ENCODE measurements at places on chromosomes 12 and 14.
A peak's percentile ranks its signal among the peaks of the same experiment; 100 is the strongest.

- peak; percentile 28 for DNase-seq
Observed at GRCh38 chr14:96204151-96205058, at the start of gene BDKRB2. Gene BDKRB2, plus strand, starts transcription at chr14:96204839. Its CDS starts 32,269 bp downstream, at chr14:96237108.

DNA sequence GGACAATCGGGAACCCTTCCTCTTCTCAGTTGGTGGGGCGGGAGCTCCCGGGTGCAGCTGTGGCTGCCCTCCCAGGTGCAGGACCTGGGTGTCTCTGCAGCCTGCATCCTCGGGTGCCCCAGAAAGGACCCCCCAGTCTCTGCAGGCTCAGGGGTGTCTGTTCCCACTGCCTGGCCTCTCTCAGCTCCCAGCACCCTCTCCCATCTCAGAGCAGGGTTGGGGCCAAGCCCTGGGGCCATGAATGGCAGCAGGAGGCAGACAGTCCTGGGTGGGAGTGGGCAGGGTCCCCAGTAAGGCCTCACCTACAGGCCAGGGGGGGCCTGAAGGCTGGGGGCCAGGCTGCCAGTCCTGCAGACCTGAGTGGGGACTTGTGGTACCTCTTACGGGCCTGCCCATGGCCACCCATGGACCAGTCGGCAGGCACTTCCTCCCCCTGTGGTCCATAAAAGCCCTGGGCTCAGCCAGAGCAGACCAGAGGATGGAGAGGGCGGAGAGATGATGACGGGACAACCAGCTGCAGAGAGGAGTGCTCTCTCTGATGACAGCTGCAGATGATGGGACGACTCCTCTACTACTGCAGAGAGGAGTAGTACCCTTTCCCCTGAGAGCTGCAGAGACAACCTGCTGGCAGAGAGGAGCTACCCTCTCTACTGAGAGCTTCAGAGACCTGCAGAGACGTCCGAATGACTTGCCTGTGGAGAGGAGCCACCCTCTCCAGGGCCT lies 26.6 kb downstream of the TCHP start:
- DNase-seq: no peak

DNA sequence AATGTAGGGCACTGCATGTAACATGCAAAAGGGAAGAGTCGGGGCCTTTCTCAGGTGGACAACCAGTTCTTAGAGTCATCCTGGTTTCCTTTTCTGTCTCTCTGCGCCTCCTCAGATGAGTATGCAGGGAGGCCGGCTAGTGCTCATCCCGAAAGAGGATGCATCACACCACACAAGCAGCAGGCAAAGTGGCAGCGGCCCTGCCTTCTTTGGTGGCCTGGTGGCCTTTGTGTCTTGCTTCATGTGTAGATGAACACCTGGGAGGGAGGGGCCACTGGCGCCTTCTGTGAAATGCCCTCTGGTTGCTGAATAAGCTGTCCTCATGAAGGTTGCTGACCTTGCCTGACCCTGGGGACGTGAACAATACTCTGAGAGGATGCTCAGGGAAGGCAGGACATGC lies 18.0 kb downstream of the SLC24A4 start:
- no peak for DNase-seq

- no peak for DNase-seq
Observed at GRCh38 chr12:8065991-8066594, at the start of gene C3AR1. Gene C3AR1, minus strand, starts transcription at chr12:8066359. Its CDS starts 6,174 bp downstream, at chr12:8060185.

GRCh38 chr12:123101526-123101925 lies 49.4 kb downstream of the PITPNM2 start:
- no peak for DNase-seq

GRCh38 chr12:66852091-66852490 lies 173.2 kb upstream of the GRIP1 start:
- no peak for DNase-seq

- DNase-seq: no peak
Observed at GRCh38 chr14:105206873-105207272, 25.8 kb upstream of the NUDT14 start.

DNA sequence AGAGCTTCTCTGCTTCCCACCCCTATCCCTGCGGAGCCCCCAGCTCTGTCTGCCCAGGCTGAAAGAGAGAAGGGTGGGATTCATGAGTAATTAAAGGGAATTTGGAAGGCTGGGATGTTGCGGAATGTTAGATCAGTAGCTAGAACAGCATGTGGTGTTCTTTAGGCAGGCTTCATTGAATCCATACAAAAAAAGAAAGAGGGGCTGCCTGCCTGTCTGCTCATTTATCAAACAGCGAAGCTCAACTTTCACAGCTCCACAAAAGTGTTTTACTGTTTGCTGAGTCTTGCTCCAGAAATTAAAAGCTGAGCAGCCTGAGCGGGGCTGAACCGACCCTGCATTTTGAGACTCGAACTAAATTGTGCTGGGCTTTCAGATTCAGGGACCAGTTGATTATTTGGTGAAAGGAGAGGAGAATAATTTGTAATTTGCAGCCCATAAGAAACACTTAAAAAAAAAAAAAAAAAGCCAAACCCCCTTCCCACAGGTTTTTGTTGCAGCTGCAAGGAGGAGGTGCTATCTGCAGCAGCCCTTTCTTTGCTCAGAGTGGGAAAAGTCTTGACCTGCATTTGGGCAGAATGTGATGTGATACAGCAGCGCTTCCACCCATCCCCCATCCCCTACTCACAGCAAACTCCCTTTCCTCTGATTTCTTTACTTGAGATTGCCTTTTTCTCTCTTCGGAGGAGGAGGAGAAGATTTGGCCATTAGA lies 89.7 kb downstream of the RFX4 start:
- DNase-seq: no peak

DNA sequence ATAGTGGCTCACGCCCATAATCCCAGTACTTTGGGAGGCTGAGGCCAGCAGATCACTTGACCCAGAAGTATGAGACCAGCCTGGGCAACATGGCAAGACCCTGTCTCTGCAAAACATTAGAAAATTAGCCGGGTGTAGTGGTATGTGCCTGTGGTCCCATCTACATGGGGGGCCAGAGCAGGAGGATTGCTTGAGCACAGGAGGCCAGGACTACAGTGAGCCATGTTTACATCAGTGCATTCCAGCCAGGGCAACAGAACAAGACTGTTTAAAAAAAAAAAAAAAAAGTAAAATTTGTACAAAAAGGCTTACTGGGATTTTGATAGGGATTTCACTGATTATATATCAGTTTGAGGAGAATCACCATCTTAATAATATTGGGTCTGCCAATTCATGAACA lies 7.8 kb downstream of the HCFC2 start:
- DNase-seq: no peak

DNA sequence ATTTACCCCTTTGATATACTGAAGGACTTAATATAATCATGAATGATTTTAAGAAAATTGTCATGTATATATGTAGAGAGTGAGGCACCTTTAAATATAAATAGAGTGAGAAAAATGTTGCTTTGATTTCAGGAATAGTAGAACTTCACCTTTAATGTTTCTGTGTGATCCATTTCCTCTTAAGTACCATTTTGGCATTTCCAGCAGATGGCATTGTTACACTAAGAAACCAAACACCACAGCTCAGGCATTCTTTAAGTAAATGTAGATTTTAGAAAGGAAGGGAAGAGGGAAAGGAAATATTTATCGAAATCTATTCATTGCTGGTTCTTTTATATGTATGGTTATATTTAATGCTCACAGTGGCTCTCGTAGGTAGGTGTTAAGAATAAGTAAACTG lies 556.7 kb upstream of the FBXO33 start:
- peak; percentile 59 for DNase-seq

Data from LNCaP clone FGC (cell line).